Ascending aorta (tissue), 2 donors: ENCODE measurements at places on chromosomes 4 and X. TPM values are rescaled to one million over a fixed set of nuclear protein-coding genes. Genes with fewer than 3 reads are reported as not detected.

The DNAAF6 gene
- not detected for total RNA-seq

GRCh38 chrX:119688911-119689321 is 4.1 kb downstream of the SEPTIN6 start:
- peaks cover 7% of the 10 kb centered on the region for H3K4me1 ChIP-seq
- H3K27me3 ChIP-seq = no peaks in the 10 kb centered on the region
- no peak overlapping the region for H3K4me3 ChIP-seq

GRCh38 chrX:65582450-65583082 is 48.0 kb upstream of the LAS1L start:
- no peaks in the 10 kb centered on the region for H3K27me3 ChIP-seq
- H3K4me3 ChIP-seq = no peak overlapping the region
- no peak overlapping the region for H3K27ac ChIP-seq
- H3K4me1 ChIP-seq = no peaks in the 10 kb centered on the region
- no peaks in the 10 kb centered on the region for H3K36me3 ChIP-seq
- no peak for DNase-seq

The SPANXN3 gene
- total RNA-seq = not detected

DNA sequence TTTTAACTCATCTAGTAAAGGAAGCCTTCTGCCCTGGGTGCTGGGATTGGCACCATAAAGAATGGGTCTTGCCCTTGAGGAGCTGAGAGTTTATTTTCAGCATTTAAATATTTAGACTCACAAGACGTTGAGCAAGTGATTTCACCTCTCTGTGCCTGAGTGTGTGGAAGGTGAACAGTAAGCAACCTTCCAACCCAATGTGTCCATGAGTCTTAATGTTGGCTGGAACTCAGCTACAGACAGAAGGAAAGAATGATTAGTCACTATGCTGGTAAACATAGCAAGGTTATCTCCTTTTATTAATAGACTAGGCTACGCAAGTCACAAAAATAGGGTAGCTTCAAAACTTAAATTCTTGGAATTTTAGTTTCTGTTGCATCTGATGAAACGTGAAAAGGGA is 277.4 kb upstream of the GATB start:
- no peaks in the 10 kb centered on the region for H3K27me3 ChIP-seq
- no peak for DNase-seq
- H3K27ac ChIP-seq = peak overlapping the region; percentile 54
- no peak overlapping the region for H3K4me3 ChIP-seq

The GAGE13 gene
- total RNA-seq = not detected

The PRSS12 gene
- not detected for total RNA-seq

DNA sequence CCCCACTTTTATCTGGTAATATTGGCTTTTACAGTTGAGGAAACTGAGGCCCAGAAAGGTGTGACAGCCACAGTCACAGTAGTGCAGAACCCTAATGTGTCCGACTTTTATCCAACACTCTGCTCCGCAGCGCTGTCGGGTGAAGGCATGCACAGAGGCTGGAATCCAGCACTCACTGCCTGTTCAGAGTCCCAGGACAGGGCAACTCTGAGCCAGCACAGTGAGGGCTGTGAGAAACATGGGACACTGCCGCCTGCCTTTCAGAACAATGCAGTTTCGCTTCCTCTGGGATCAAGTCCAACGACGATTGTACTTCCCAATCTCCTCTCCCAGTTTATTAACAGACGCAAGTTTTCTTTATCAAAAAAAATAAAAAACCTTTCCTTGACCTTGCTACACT is 41.9 kb upstream of the PDGFRA start:
- no peaks in the 10 kb centered on the region for H3K36me3 ChIP-seq
- no peak overlapping the region for H3K4me3 ChIP-seq
- no peaks in the 10 kb centered on the region for H3K4me1 ChIP-seq
- no peaks in the 10 kb centered on the region for H3K27me3 ChIP-seq
- H3K27ac ChIP-seq = no peak overlapping the region

GRCh38 chr4:89586318-89586717 is 250.6 kb downstream of the SNCA start:
- DNase-seq = no peak
- H3K36me3 ChIP-seq = no peaks in the 10 kb centered on the region
- H3K4me3 ChIP-seq = no peak overlapping the region
- no peaks in the 10 kb centered on the region for H3K4me1 ChIP-seq
- no peak overlapping the region for H3K27ac ChIP-seq

DNA sequence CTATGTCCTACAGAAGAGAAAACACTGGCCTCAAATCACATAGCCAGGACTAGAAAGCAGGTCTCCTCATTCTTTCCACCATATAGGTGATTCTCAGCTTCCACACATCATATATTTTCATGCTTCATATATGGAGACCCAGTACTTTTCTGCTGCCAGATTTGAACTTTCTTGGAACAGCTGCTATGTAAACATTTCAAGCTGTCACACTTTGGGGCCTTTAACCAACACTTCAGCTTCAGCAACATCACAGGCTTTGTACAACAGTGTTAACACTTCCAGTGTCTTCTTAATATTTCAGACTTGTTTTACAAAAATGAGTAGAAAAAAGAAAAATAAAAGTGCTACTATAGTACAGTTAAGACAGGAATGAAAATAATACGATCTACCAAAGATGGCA is 12.6 kb downstream of the SH3RF1 start:
- H3K36me3 ChIP-seq = peaks cover 2% of the 10 kb centered on the region
- no peaks in the 10 kb centered on the region for H3K27me3 ChIP-seq
- no peak for DNase-seq
- no peak overlapping the region for H3K27ac ChIP-seq

The GC gene
- total RNA-seq = 30.0 TPM

DNA sequence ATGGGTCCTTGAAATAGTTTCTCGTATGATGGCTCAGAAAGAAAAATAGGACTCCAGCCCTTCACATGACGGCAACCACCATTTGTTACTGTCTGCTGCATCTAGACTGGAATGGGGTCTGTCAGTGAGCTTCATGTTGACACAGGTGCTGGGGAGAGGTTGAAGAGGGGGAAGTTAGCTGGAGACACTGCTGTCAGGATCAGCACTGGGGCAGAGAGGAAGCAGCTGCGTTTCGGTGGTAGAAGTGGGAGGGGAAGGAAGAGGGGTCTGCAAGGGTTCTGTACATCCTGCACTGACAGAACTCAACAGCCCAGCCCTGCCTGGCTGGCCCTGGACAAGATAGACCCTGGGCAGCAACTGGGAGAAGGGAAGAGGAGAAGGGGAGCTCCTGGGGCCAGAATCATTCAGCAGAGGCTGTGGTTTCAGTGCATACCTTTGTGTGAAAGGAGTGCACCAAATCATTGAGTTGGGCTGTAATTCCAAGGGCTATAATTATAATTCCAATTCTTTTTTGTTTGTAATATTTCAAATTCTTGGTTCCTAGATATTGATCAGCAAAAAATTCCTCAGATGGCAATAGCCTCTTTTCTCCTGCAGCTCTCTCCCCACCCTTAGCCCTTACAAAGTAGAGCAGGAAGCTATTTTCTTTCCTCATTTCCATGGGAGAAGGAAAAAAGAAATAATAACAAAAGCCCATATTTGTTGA is 119.4 kb upstream of the C1GALT1C1 start:
- no peaks in the 10 kb centered on the region for H3K36me3 ChIP-seq
- H3K4me1 ChIP-seq = no peaks in the 10 kb centered on the region
- H3K4me3 ChIP-seq = no peak overlapping the region
- no peak overlapping the region for H3K27ac ChIP-seq
- H3K27me3 ChIP-seq = no peaks in the 10 kb centered on the region
- no peak for DNase-seq
